Fibroblast of gingiva (primary cell): ENCODE measurements at places on chromosomes 13 and 19.
A peak's percentile ranks its signal among the peaks of the same experiment; 100 is the strongest.

DNA sequence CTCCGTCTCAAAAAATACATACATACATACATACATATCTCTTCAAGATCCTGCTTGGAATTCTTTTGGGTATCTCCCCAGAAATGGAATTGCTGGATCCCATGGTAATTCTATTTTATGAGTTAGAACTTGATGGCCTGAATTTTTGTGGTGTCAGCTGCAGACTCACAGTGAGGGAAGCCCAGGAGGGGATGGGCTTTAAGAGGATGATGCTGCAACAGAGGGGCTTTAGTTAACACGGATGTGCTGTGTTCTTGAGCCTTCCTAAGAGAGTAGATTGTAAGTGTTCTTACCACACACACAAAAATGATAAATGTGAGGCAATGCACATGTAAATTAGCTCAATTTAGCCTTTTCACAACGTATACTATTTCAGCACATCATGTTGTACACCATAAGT is 31.8 kb downstream of the CACNG6 start:
- DNase-seq: no peak

DNA sequence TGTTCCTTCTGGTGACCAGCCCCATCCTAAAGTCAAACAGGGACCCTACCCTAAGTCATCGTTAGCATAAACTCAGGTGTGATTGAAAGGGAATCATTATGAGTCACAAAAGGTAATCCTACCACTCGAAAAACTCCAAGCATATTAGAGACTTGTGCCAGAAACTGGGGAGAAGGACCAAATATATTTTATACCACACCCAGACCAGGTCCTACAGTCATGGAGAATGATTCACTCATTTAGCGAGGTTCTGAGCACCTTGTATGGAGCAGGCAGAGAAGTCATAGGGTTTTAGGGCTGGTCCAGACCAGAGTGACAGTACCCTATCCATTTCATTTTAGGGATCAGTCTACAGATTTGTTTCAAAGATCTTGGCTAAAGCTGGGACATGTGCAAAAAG is 149.5 kb downstream of the SLC7A1 start:
- DNase-seq: no peak

DNA sequence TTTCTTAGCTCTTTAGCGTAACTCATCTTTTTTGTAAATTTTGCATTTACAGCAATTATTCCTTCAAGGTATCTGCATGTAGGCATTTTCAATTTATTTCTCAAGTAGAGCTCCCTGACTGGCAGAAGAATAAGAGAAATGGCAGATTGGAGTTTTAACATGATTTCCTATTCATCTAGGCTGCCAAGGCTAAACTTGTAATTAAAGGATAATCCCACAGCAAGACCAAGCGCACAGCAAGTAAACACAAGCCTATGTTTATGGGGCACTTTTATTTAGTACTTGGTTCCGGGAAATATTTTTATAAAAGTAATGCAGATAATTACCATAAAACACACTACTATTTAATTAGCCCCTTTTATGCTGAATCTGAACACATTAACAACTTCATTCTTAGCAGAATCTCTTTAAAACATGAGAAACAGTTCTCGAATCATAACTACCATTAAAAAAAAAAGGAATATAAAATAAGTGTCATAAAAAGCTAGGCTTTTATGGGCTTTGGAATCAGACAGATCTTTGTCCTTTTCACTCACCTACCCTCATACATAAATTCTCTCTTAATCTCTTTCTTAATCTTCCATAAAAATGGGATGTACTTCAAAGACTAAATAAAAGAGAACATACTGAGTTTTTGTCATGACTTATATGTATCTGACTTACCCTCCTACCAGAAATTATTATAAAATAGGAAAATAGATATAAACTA is 961.6 kb upstream of the MIR17HG start:
- no peak for DNase-seq

GRCh38 chr19:28468701-28469459 is 744.1 kb downstream of the UQCRFS1 start:
- no peak for DNase-seq

DNA sequence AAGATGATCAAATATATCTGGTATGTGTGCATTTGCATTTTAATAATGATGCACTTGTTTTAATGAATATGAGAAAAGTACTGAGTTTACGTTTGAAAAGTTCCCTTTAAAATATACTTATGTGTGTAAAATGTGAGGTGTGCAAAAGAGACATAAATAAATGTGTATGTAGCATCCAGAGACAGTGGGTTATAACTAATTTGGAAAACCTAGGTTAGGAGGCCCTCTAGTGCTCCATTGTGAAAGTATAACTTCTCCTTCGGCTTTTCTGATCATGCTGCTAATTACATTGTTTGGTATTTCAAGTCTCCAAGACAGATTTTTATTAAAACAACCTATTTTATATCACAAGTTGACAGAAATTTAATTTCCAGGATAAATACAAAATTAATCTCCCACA is 30.1 kb downstream of the SCEL start:
- DNase-seq: peak; percentile 11

- no peak for DNase-seq
These were observed 28.9 kb downstream of the SOX21 start for GRCh38 chr13:94683409-94683808.

- no peak for DNase-seq
These were observed 23.5 kb downstream of the LGALS16 start for GRCh38 chr19:39679056-39679790.

DNA sequence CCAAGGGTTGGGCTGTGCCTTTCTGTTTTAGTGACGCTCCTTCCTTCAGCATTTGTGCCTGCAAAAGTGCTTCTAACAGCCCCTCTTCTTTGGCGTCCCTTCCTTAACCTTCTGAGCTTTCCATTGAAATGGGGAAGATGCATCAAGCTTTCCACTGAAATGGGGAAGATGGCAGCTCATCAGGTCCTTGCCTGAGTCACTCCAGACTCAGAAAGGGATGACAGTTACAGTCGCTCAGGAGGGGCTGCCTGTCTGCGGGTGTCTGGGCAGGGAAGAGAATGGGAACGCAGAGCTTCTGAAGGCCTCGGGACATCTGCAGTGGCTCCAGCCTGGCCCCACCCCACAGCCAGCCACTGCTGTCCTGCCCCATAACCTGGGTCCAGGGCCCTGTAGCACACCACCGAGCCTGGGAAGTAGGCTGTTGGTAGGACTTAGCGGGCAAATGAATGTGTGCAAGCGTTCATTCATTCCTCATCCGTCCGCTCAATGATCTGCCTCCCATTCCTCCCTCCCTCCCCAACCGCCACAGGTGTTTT is 9.8 kb downstream of the AP1M1 start:
- no peak for DNase-seq

GRCh38 chr13:45328661-45329111 is 12.3 kb downstream of the TPT1 start:
- peak; percentile 76 for DNase-seq

- no peak for DNase-seq
These were observed 28.3 kb downstream of the PIP5K1C start for GRCh38 chr19:3671680-3672574.

GRCh38 chr19:55693336-55693974 is 18.4 kb downstream of the EPN1 start:
- DNase-seq: no peak

- DNase-seq: peak; percentile 94
These were observed 564.1 kb downstream of the PCDH9 start for GRCh38 chr13:66665991-66666390.

- no peak for DNase-seq
These were observed 20.6 kb upstream of the PCCA start for GRCh38 chr13:100068133-100068931.

DNA sequence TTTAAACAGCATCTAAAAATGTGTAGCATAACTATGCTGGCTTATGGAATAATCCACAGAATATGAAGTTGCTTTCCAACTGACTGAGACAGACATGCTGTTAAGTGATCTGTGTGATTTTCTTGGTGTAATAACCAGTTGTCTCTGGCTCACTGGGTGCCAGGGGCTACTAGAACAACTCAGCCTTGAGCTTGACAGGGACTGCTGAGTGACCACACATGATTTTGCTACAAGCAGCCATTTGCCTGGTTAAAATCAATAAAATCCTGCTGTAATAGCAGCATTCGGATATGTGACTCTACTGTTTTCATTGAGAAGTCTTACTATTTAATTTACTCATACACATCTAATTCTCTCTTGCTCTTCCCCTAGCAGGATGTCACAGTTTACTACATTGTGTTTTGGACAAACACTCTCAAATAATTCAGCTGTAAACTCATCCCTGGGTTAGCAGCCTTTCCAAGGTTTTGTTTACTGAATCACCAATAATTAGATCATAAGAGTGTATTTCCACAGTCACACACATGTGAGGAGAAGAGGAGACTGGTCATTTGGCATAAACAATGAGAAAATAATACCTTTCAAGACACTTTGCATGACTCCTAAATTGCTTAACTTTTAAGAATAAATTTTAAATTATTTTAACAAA is 426.2 kb downstream of the PCDH9 start:
- peak; percentile 63 for DNase-seq

DNA sequence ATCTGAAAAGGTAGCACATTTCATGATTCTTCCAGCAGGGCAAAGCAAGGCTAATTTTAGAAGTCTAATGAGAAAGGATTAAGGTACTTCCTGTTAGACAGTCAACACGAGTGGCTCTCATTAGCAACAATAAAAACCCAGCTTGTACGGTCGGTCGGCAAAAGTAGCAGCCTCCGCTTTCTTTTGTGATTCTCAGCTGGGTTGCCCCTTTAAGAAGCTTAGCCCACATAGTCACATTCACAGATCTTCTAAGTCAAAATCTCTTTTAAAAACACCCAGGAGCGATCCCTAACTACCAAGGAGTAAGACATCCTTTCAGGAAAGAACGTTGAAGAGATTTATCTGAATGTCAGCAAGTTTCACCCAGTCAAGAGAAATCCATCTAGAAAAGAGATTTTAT is 684.8 kb downstream of the DIAPH3 start:
- DNase-seq: no peak

DNA sequence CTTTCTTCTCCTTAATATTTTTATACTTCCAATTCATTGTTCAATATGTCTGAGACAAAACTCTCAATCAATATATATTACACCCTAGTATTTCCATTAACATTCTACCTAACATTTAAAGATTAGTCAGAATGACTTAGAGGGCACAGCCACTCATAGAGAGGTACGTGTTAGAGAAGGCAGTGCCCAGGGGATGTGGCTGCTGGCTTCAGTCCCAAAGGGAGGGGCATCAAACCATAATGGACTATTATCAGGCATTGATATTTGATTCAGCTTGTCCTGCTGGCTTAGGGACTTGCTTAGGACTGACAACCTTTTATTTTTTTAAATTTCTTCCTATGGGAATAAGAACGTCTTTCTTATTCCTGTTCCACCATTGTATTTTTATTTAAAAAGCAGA is 1392.0 kb upstream of the ATXN8OS start:
- no peak for DNase-seq

GRCh38 chr19:51691584-51692428 is 1.3 kb upstream of the SPACA6 start:
- no peak for DNase-seq

DNA sequence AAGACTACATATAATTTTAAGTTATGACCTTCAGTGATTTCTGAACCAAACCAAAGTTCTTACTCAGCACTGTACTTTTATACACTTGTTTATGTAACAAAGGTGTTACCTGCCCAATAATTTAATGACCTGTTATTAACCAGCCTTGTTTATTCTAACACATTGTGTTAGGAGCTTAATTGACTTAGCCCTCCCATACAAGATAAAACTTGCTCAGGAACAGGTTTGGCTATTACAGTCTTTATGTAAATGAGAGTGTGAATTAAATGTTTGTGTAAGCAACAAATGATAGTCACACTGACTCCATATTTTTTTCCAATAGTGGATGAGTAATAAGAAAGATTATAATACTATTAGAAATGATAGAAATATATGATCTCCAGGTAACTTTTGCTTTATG is 51.8 kb upstream of the MYCBP2 start:
- DNase-seq: no peak

DNA sequence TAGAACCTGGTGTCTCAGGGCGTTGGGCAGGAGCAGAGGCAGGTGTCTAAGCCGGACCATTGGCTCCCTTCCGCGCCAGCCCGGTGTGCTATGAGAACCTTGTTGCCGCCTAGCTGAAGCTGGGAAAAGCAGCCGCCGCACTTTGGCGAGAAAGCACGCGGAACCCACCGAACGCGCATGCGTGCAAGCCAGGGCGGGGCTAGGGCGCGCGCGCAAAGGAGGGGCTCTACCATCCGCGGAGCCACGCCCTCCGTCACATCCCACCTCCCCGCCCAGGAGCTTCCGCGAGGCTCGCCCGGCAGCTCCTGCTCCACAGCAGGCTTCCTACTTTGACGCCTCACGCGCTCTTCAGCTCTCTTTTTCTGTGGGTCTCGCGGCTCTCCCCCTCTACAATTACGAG is 51.3 kb downstream of the WDR87 start:
- DNase-seq: no peak

GRCh38 chr13:53105477-53105876 is 76.9 kb downstream of the OLFM4 start:
- no peak for DNase-seq

- peak; percentile 26 for DNase-seq
These were observed 13.1 kb upstream of the MEDAG start for GRCh38 chr13:30892966-30893365.

DNA sequence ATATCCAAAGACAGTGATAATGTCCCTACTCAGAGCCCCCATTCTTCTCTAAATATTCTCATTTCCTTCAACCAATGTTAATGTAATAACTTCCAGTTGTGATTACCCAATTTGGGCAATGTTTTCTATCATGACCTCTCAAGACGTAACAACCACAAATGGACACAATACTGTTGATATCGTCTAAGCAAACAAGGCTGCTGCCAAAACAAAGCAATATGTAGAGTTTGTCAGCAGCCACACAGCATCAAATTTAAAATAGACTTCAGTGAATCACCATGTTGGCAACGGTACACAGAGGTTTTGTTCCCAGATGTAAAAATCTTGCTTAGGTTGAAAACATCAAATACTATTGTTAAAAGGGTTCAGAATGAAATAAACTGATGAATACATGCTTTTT is 205.1 kb downstream of the DACH1 start:
- peak; percentile 58 for DNase-seq

DNA sequence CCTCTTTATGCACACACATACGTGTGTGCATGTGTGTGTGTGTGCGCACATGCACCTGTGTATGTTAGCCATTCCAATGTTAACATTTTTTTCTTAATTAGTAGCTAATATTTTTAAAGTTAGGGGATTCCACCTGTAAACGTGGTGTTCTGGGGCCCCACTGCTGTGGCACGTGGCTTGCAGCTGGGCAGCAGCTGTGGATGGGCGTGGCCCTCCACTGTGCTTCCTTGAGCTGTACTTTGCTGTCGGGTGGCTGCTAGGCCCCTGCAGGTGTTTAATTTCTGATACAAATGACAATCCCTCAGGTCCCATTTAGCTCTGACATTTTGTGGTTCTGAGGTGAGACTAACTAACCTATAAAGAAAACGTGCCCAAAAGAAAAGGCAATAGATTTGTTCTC is 58.9 kb upstream of the GJB6 start:
- no peak for DNase-seq

- peak; percentile 93 for DNase-seq
These were observed 2.6 kb downstream of the UBXN6 start for GRCh38 chr19:4454747-4455718.

GRCh38 chr19:47144630-47145029 is 14.0 kb downstream of the SAE1 start:
- no peak for DNase-seq

GRCh38 chr13:27022571-27023311 is 148.9 kb downstream of the USP12 start:
- DNase-seq: peak; percentile 82
